M059J (cell line): ENCODE measurements at places on chromosomes 2 and 18.
A peak's percentile ranks its signal among the peaks of the same experiment; 100 is the strongest.

DNA sequence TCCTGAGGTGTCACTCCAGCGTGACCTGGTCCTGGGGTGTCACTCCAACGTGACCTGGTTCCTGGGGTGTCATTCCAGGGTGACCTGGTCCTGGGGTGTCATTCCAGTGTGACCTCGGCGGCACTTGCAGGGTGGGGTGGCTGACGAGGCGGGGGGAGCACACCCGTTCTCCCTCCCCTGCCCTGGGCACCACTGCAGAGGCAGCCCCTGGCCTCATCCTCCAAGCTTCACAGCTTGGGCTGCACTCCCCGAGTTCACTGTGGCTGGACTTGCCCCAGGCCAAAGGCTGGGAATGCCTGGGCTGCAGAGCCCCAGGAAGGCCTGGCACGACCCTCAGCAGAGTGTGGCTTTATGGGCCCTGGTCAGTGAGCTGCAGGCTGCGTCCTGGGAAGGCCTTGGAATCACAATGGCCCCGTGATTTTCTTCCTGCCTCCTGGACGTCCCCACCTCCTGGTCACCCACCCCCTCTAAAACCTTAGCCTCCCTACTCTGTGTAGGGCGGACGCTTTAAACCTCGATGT, 88.3 kb downstream of the NFATC1 start:
- no peak for DNase-seq

DNA sequence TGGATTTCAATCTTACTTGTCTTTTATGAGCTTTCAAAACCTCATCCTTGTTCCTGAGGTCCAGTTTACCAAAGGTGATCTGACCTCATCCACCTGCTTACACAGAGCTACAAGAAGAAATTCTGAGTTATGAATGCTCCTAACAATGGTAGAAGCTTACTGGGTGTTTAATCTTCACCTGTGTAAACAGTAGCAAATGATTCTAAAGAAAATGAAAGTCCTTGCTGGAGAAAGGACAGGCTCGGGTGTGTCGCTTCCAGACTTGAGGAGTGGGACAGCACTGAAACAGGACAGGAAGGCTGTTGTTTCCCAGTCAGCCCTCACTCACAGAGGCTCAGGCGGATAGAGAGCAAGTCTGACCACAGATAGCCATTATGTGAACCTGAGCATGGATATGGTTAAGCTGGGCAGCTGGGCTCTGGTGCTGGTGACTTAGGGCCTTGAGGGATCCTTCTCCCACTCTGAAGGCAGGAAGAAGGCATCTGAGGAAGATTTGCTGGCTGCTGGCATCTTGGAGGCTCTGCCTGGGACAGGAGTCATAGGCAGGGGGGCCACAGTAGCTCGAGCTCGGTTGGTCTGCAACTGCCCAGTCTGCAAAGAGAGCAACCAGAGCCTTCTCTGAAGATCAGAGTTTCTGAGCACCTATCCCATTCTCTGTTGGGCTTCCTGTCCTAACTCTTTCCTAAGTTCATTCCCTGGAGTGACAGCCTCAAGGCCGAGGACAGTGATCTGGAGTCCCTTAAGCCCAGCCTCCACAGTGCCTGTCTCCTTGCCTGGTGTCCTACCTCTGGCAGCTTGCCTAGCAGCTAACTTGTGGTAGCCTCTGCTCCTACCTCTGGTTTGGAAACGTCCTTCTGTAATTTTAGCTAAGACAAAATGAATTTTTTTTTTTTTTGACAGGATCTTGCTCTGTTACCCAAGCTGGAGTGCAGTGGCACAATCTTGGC, 4.0 kb downstream of the DOK1 start:
- no peak for DNase-seq

DNA sequence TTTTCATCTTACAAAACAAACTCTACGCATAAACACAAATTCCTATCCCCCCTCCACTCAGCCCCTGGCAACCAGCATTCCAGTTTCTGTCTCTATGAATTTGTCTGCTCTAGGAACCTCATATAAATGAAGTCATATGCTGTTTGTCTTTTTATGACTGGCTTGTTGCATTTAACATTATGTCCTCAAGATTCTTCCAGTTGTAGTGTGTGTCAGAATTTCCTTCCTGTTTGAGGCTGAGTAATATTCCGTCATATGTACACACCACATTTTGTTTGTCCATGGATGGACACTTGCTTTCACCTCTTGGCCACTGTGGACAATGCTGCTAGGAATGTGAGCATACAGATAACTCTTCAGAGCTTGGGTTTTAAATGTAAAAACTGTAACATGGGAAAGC, 272.1 kb downstream of the GBX2 start:
- no peak for DNase-seq

DNA sequence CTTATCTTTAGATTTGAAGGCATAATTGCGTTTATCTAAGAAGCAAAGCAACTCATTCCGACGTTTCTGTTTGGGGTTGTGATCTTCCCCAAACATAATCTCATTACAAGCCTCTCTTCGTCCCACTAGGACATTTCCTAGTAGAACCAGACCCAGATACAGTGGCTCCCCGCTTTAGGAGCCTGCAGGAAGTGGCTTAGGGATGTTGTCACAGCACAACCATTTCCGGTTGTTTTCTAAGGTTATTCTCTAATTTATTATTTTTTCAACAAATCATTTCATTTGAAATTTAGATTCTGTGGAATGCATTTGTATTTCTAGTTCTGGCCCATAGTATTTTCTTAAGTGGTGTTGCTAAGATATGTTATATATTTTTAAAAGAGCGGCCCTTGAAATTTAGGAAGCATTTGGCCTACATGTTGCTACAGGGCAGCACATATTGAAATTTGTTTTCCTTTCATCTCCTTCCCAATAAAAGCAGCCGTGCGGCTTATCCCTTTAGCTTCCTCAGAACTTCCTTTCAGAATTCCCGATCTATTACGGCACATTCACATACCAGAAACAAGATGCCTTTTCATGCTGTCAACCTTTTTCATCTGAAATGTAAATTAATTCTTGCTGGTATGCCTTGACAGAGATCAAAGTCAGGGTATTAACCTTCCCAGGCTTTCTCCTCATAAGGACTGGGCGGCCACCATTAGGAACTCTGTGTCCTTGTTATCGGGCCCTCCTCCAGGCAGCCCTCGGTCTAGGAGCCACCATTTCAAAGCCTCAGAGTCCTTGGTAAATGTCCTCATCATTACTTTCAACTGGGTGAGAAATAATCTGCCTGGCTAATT, 210.9 kb upstream of the SP5 start:
- DNase-seq, result no peak

DNA sequence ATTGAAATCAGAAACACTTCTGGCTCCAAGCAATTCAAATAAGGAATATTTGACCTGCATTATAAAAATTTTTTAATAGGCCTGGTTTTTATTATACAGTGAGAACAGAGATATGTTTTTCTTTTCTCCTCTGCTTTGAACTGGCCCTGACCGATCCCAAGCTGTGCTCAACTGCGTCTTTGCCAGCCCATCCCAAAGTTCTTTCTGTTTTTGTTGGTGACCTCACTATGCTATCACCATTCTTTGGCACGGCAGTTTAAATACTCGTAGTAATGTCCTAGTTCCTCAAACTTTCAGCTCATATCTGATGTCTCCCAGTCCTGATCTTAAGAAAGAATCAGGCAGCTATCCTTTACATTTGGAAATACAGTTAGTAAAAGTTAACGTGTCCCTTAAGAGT, 42.3 kb upstream of the NETO1 start:
- DNase-seq, result no peak

DNA sequence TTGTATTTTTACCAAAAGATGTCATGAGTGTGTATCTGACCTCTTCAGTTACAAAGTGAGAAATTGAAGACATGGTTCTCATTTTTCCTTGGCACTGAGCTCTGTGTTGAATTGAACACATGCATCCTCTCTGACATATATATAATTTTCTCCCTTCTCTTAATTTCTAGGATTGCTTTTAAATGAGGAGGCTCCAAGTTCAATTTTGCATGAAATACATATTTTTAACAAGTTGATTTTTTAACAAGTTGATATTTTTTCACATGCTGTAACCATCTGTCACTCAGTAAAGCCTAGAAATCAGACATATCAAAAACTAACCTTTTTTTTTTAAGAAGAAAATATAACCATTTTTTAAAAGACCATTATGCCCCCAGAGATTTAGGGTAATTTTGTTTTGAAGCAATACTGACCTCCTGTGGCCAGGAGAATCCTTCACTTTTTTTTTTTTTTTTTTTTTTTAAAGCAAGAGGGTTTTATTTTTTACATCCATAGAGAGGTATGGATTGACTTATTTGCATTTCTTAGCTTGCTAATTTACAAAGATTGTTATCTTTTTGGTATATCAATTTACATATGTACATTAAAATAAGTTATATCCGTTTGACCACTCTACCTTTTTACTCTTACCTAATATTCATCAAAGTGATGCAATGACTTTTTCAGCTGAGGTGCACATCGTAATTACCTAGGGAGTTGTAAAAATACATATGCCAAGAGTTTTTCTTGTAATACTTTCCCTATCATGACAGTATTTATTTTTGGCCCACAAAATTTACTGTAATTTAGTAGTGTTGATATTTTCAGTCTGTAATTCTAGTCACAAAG, 161.8 kb downstream of the SOCS6 start:
- DNase-seq, result peak; percentile 31

DNA sequence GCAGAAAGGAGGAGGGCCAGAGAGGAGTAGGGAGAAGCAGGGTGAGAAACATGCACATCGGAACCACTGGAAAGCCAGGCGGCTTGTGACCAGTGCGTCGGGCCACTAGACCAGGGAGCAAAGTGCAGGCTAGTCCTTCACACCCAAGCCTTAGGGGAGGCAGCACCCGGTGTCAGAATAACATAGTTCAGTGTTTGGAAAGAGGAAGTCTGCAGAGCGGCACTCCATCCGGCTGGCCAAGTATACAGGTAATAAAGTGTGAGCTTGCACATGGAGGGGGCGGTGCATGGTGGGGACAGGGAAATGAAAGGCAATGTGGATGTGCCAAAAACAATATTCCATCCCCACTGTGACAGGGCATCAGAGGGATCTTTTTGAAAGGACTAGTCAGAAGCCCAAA, 69.7 kb downstream of the ZNF521 start:
- no peak for DNase-seq

- no peak for DNase-seq
Observed at GRCh38 chr2:168821577-168821976, 19.1 kb downstream of the NOSTRIN start.

- no peak for DNase-seq
Observed at GRCh38 chr2:50719837-50720696, 311.9 kb downstream of the NRXN1 start.

DNA sequence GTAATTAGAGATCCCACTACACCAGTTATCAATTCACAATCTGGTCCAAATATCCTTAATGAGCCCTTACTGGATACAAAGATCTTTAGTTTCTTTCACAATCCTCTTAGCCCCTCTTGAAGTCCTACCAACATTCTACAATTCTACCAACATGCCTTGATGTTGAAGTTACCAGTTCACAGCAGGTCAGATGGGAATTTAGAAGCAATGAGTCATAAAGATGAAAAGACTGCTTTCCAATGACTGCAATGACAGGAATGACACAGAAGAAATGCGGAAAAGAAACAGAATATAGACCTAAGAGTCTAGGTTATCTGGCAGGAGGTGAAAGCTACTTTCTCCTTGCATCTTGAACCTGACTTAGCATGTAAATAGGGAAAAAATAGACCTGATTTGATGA, 24.5 kb downstream of the RTTN start:
- peak; percentile 95 for DNase-seq

GRCh38 chr18:78721981-78722380, 257.6 kb upstream of the SALL3 start:
- DNase-seq, result no peak

DNA sequence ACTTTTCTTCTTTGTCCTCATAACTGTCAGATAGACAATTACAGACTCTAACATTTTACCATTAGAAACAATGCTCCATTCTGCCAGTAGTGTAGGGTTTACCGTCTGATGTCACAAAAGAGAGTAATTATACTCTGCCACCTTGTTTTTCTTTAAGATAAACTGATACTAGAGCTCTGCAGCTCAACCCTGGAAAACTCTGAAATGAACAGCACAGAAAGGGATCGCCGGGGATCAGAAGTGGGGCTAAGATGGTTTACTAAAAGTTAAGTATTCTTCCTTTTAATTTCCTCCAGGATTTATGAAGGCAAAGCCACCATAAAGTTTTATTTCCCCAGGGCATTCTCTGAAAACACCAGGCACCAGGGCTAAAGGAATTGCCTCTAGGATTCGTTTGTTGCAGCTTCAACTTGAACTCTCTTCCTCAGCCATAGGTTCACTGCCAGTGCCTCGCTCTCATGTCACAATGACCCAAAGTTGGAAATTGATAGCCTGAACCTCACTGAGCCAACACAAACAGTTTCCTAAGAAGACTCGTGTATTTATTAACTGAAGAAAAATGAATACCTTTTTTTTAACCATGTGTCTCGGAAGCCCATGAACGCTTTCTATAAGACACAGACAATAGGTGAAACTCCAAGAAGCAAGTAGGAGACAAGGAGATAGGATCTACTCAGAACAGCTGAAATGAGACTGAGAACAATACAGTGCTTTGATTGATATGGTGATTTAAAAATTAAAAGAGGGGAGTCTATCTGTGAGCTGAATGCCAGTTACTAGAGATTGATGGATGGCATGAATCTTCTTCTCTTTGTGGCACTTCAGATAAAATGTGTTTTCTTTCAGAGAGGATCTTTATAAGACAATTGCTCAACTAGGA, 121.5 kb upstream of the SPATS2L start:
- no peak for DNase-seq
